ENCODE measurements at places on chromosomes 2 and 18.

GRCh38 chr2:100745604-100746003, 74.3 kb upstream of the NPAS2 start:
- DNase-seq: no peak

DNA sequence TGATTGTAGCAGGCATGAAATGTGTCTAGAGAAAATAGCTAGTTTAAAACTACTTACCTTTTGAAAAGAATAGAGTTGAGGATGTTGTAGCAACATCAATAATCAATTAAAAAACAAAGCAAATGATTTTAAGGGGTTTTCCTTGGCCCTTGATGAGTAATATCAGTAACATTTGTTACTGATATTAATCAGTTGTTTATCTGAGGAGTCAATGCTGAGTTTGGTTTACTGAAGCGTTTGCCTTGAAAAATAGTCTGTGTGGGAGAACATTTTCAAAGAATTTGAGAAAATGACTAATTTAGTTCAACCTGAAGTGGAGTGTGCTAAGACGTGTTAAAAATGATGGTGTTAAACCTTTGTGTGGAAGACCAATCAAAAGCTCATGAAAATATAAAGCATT, 9.3 kb downstream of the PTH2R start:
- no peak for DNase-seq

DNA sequence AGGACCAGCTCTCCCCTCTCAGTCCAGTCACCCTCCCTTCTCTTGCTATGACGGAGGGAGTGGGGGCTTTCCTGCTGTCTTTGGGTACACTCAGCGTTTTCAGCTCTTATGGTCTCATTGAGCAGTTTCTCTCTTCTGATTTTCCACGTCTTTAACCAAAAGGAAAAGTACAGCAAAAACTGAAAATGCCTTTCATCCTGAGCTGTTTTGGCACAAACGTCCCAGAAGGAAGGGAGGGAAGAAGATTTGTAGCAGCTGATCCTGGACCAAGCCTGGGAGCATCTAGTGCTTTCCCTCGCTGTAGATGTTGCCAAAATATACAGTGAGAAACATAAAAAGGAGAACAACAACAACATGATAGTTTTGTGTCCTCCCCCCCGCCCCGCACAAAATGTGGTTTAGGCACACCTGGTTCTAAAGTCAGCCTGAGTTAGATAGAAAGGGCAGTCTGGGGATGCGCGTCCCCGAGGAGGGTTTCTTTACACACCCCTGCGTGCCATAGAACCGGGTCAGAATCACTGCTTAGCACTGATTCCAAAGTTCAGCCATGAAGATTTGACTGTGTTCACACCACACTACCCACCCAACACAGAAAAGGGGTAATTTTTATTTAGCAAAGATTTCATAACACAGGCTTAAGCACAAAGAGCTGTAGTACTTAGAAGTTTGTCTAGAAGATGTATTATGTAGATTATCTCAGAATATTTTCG, 53.4 kb downstream of the SLC40A1 start:
- DNase-seq: no peak

GRCh38 chr2:14385043-14385442, 247.5 kb upstream of the LRATD1 start:
- DNase-seq: no peak

DNA sequence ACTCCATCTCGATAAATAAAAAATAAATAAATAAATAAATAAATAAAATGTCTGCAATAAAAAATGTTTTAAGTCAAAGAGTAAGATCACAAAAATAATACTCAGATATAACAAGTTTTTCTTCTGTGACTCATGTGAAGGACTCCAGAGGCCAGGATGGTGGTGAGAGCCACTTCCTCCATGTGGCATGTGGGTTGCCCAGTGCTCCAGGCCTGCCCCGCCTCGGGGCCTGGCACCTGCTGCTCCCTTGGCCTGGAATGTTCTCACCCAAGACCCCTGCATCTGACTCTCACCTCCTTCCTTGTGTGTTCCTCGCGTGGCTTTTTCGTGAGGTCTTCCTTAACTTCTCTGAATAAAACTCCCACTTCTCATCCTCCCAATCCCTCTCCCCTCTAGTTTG, 77.4 kb upstream of the LDLRAD4 start:
- no peak for DNase-seq

- DNase-seq: no peak
Observed at GRCh38 chr2:157418239-157418641, 25.6 kb downstream of the CYTIP start.

- peak; percentile 7 for DNase-seq
Observed at GRCh38 chr18:10032331-10033015, 118.7 kb downstream of the VAPA start.

DNA sequence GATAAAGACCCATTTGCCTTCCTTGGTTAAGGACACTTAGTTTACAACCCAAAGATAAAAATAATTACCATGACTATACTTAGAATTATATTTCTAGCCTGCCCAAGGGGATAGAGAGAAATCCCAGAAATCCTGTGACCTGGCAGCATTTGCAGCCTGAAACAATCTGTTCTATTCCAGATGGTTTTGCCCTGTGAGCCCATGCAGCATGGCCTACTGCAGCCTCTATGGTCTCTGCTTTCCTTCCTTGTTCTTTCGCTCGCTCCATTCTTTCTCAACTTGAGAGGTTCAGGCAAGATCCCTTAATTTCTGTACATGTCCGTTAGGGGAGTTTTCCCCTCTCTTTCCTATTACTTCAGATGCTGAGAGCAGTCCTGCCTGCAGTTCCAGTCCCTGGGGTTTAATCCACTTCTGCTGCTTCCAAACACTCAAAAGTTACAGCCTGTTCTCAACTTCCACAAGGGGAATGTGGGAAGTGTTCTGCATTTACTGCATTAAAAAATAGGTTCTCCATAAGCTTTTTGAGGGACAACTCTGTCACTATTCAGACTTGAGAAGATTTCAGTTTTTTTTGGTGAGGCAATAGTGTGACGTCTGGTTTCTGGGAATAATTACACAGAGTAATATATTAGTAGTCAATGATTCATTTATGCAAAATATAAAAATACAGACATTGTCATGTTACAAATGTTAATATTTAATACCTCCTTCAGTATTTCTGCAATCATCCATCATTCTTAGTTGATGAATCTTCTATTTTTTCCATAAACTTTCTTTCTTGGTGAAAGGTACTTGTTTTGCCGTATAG, 80.3 kb downstream of the CDCA7 start:
- DNase-seq: no peak

DNA sequence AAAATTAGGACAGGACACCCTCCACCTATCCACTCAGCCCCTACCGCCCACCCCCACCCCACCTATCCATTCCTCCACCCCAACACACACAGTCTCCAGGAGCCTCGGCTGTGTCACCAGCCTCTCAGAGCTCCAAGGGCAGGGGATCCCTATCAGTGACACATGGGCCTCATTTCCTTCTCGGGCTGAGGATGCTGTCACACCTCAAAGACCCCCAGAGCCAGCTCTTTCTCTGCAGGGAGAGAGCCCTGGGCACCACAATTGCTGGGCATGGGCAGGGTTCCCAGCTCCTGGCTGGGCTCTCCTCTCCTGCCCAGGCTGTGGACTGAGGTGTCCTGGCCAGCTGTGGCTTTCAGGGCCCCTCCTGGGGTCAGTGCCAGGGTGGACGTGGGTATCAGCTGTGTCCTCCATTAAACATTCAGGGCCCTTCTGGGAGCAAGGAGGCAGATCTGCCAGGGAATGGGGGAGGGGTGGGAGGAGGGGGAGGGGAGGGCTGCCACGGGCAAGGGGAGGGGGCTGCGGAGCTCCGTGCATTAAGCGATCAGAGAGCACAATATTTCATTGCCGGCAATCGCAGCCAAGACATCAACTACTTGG, 14.3 kb upstream of the ECEL1 start:
- no peak for DNase-seq

DNA sequence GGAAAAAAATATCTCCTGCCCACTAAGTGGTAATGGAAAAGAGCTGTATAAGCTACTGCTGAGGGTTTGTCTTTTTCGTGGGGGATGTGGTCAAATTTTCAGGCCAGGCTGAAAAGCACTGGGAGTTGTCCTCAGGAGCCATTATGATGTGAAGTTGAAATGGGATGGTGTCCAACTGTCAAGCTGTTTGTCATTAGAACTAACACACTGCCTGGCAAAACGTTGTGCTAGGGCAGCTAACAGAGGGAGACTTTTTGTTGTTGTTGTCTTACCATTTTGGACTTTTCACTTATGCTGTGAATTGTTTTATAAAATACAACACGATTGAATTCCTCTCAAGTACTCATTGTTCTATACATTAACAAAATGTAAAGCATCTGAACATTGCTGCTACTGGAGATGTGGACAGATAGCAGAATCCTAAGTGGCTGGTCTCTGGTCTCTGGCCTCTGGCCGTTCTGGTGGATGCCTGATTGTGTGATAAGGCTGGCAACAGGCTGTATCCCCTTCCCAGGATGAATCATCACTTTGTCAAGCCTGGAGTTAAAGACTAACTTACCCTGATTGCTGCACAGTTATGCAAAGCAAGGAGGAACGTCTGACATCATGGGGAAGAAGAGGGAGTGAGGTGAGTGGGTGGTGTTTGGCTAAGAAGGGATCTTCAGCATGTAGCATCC, 2.3 kb downstream of the MYO1B start:
- no peak for DNase-seq

- DNase-seq: no peak
Observed at GRCh38 chr18:45286431-45286830, 328.8 kb upstream of the SLC14A2 start.

GRCh38 chr18:77208964-77209363, 40.7 kb upstream of the GALR1 start:
- DNase-seq: no peak

DNA sequence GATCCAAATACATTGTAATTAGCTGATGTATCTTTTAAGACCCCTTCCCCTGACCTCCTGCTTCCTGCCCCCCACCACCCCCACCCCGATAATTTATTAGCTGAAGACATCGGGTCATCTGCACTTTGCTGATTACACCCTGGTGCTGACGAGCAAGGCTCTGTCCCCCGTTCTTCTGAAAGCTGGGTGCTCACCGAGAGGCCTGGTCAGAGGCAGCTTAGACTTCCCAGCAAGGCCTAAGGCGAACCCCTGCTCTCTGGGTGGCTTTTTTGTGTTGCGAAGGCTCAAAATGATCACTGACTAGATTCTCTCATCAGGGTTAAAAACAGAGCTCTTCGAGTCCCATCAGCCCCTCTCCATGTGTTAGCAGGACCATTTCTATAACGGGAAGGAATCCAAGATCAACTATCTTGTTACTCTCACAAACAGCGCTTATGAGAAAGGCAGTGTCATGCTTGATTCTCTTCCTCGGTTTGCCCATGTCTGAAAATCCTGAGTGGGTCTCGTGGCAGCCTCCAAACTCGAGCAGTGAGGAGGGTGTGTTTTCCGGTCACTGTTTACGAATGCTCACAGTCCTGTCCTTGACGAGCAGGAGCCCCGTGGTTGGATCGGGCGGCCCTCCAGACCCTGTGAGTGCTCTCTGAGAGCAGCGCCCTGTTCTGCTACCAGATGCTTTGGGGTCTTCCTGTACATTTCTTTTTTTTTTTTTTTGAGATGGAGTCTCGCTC, 201.6 kb downstream of the HDAC4 start:
- no peak for DNase-seq

GRCh38 chr2:223090540-223091235, 38.7 kb downstream of the KCNE4 start:
- no peak for DNase-seq

GRCh38 chr18:56929886-56930285, 217.0 kb upstream of the BOD1L2 start:
- no peak for DNase-seq

DNA sequence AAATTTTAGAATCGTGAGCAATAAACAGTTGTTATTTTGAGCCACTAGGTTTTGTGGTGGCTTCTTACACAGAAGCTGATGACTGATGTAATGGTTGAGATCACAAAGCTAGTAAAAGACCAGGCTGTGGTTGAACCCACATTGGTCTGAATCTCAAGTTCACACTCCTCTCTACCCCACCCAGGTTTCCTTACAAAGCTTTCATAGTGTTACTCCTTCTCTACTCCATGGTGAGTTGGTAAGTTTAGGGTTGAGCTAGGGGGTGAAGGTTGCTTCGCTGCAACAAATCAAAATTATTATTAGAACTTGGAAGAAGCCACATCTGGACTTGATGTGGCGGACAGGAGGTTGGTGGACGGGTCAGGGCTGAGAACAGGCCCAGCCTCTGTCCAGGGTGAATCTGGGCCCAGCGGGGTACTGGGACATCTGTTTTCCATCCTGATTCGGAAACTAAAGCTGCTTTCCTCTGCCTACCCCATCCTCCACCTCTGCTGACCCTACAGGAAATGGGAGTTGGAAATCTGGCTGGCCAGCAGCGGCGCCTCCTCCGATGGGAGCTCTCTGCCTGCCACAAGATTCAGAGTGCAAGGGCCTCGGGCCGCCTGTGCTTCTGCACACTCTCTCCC, 86.3 kb downstream of the ZFP36L2 start:
- DNase-seq: no peak

GRCh38 chr2:238786792-238787490, 60.9 kb upstream of the TWIST2 start:
- no peak for DNase-seq

DNA sequence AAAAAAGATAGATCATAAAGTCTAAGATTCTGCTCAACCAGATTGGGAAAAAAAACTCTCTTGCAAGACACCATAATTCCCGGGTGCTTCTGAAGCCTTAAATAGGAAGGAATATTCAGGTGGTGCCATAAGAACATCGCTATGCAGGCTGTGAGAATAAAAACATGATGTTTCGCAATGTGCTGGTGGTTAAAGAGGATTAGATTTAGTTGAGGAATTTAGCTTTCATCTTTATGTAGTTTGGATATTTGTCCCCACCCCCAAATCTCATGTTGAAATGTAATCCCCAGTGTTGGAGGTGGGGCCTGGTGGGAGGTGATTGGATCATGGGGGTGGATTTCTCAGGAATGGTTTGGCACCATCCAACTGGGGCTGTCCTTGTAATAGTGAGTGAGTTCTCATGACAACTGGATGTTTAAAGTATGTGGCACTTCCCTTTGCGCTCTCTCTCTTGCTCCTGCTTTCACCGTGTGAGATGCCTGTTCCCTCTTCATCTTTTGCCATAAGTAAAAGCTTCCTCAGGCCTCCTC, 132.2 kb downstream of the AKAIN1 start:
- DNase-seq: no peak

DNA sequence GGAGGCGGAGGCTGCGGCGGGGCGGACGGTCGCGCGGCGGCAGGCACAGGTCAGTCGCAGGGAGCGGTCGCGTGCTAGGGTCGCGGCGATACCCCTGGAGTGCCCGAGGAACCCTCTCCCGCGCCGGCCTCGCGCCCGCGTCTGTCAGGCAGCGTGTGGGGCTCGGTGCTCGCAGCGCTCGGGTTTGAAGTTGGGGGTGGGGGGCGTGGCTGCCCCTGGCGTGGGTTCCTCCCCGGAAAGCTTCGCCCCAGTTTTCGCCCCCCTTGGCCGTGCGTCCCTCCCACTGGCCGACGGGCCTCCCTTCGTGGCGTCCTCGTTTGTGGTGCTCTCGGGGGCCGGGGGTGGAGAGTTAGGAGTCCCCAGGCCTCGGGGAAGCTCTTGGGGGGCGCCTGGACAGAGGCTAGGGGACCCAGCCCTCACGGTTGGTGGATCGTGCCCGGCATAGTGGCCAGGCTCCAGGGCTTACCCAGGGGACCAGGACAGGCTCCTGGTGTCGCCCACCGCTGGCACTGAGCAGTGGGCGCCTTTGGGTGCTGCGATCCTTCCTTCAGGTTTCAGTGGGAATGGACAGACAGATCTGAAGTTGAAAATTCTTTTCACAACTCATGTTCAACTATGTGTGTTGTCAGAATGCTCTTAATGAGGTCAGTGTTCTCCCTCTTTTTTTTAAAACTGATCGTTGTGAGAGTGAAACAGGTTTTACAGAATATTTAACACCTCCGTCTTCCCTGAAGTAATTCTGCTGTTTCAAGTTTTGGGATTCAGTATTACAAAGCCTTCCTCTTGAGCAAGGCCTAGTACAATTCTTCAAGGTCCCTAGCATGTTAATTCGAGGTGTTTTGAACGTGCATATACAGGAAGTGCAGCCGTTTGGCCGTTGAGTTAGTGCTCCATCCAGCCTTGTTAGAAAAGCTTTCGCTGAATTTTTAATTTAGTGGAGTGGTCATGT, 604 bp downstream of the RALBP1 start:
- DNase-seq: no peak
